ENCODE measurements at places on chromosomes 16 and 17.

- DNase-seq = no peak
These were observed 9.6 kb upstream of the RBFOX3 start for GRCh38 chr17:79620207-79621038.

- DNase-seq = no peak
These were observed 13.0 kb downstream of the PAM16 start for GRCh38 chr16:4338125-4338582.

GRCh38 chr17:43410557-43411368 lies 12.0 kb downstream of the ARL4D start:
- no peak for DNase-seq

- no peak for DNase-seq
These were observed 50.3 kb upstream of the TOX3 start for GRCh38 chr16:52597073-52597771.

- no peak for DNase-seq
These were observed 68.6 kb downstream of the ZZEF1 start for GRCh38 chr17:4073983-4074830.

DNA sequence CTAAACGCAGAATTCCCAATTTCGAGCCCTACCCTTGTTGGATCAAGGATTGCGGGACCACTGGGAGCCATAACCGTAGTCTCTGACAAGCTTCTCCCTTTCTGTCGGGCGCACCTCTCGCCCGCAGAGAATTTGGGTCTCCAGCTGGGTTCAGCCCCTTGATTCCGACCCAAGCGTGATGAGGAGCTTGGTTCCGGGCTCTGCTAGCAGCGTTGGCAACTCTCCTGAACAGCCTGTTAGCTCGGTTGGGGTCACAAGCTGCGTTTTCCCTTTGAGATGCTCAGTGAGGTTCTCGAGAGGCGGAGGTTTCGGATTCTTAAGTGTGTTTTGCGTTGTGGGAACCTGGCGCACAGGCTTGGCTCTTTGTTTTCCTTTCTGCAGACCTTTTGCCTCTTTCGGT lies 655 bp downstream of the ATXN1L start:
- DNase-seq = no peak

DNA sequence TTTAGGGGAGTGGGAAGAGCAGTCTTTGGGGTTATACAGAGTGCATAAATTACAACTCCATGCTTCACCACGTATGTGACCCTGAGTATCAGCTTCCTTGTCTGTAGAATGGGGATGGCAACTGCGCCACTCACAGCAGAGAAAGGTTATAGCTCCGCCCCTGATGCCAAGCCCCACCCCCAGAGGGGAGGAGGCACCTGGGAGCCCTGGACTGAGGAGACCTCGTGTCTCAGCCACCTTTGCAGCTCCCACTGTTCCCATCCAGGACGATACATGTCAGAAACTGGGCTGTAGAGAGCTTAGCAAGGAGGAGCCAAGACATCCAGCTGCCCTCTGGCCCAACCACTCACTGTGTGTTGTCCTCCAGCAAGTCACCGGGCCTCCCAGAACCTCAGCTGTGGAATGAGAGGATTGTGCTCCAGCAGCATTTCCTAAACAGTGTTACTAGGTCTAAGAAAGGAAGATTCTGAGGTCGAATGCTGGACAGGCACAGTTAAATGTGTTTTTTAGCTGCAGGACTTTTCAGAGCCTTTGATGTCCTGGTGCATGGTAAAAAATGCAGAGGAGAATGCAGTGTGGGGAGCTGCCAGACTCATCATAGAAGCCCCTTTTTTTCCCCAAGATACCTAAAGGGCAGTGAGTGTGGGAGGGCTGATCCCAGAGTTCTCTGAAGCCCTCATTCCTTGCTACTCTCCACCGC lies 49.4 kb downstream of the BEAN1 start:
- peak; percentile 24 for DNase-seq

DNA sequence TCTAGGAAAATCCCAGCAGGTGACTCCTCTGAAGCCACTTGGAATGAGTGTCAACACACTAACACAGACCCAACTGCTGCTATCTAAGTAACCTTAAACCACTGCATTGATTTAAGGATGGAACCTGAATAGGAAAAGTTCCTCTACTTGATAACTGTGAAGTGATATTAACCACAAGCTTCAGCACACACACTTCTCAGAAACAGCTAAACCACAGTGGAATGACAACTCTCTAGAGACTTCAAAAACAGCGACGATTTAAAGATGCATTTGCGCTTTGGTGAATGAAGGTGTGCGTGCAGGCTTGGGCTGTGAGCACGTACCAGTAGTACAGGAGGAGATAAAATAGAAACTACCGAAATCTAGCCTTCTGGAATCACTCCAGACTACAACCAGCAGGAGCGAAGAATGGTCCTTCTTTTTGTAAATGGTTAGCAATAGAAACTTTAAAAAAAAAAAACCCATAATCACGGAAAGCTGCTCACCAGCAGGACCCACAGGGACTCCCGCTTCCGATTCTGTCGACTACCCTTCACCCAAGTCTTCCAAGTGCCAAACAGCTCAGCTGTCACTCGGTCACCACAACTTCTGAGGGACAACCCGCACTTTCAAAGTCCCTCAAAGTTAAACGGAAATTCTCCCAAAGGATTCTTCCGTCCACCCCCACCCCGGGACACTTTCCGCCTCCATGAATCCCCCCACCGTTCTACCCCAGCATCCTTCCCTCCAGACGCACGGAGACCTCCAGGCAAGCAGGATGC lies 137.7 kb upstream of the CORO6 start:
- DNase-seq = peak; percentile 43

DNA sequence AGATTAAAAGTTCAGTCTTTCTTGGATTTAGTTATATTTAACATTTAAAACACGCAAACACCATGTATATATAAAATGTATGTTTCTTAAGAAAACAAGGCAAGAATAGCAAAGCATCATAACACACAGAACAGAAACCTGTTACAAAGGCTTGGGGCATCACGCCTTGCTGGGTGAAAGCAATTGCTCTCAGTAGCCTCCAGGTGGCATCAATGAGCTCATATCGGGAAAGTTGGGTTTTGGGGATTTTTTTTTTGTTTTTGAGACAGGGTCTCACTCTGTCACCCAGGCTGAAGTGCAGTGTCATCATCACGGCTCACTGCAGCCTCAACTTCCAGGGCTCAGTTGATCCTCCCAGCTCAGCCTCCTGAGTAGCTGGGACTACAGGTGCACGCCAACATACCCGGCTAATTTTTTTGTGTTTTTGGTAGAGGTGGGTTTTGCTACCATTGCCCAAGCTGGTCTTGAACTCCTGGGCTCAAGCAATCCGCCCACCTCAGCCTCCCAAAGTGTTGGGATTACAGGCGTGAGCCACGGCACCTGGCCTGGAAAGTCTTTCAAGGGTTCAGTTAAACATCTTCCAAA lies 56.9 kb downstream of the CYB5D2 start:
- no peak for DNase-seq

GRCh38 chr17:45876539-45876938 lies 17.8 kb upstream of the MAPT start:
- DNase-seq = no peak

DNA sequence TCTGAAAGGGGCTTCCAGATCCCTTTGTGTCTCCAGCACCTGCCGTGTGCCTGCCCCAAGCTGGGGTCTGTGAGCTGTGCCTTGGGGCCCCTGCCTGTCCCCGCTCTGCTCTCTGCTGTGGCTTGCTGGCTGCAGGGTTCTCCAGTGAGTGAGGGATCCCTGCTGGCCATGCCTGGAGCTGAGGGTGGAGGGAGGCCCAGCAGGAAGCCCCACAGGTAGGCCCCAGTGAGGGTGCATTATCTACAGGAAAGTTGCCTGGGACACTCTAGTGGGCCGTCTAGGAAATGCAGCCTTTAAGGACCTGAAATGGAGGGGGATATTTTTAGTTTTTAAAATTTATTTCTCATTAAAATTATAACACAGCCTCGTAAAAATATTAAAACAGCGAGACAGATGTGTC lies 50.9 kb downstream of the JPH3 start:
- DNase-seq = no peak

DNA sequence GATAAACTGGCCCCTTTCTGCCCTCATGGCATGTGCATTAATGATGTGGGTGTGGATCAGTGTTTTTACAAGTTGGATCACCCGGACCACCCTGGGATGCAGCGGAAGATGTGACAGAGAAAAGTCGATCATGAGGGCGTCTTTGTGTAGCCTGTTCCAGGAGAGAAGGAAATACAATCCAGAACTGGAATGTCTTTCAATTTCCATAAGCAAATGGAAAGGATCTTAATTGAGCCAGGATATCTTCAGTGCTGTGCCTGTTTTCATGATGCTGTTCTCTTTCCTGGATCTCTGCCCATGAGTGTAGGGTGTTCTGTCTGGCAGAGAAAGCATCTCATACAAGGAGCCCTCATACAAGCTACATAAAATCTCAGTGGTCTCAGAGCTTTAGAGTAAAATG lies 481.4 kb downstream of the XYLT1 start:
- no peak for DNase-seq

DNA sequence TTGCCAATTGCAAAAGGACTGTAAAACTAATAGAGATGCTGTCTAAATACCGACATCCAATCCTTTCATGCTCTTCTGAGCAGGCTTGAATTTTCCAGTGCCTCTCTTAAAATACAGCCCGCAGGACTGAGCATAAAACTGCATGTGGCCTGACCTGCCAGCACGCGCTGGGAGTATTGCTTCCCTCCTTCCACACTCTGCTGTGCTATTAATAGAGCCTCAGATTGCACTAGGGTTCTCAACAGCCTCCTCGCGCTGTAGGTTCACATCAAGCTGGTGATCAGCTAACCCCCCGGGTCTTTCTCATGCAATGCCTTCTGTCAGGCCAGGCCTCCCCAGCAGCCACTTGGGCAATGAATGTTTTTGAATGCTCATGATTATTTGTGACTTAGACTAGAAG lies 14.2 kb upstream of the MSI2 start:
- DNase-seq = no peak

- no peak for DNase-seq
These were observed 92.2 kb downstream of the SOCS1 start for GRCh38 chr16:11163761-11164261.

DNA sequence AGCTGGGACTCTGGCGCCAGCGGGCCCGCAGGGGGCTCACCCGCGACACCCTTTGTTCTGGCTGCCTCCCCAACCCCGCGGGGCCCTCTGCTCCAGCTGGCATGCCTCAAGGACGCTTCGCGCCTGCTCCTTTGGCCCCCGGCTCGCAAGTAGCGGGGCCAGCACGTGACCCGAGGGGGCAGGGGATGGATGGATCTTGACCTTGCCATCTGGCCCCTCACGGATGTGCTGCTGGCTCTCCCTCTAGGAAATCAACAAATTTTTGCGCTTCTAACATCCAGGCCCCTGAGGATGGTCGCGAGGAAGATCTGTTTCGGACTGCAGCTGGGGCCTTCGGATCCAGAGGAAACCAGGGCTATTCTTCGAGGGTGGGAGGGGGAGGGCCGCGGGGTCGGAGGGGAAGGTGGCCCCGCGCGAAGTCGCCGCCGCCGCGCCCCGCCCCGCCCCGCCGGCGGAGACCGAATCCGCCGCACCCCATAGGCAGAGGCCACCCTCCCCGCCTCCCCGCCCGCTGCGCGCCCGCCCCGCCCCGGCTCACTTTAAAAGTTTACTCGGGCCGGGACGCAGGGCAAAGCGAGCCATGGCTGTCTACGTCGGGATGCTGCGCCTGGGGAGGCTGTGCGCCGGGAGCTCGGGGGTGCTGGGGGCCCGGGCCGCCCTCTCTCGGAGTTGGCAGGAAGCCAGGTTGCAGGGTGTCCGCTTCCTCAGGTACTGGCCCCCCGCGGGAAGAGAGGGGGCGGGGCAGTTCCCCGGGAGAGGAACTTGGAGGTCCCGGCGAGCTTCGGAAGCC lies at the start of gene ACSF2:
ACSF2 (plus strand) TSS at position 537 of the 790 bp plus-strand sequence; CDS start at position 581, 44 bp downstream.
- DNase-seq = peak; percentile 30

GRCh38 chr17:57868007-57868909 lies 18.4 kb upstream of the MRPS23 start:
- DNase-seq = no peak

DNA sequence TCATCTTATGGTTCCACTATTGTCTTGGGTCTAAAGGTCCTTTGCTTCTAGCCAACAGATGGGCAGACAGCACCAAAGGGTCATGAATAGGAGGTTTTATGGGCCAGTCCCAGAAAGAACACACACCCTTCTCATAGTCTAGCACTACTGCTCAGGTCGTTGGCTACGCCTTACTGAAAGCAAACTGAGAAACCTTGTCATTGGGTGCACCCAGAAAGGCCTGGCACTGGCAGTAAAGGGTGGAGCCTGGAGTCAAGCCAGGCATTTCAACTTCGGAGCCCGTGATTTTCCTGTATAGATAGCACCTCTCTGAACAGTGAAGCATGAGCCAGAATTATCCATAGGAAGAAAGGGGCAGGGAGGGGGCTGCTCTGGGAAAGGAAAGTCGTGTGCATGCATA lies 74.9 kb downstream of the VAT1L start:
- DNase-seq = no peak

DNA sequence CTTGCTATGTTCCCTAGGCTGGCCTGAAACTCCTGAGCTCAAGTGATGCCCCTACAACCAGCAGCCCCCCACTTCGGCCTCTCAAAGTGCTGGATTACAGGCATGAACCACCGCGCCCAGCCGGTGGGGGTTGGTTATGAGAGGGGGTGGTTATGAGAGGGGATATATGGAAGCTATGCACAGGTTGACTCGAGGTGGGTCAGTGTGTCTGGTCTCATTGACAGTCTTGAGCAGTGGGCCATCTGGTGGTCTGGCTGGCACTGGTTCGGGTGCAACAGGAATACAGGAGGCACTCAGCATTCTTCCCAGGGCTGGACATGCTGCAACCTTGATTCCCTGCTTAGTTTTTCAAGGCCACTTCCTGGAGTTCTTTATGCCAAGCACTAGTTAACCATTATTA lies 5.6 kb upstream of the STX1B start:
- DNase-seq = no peak

DNA sequence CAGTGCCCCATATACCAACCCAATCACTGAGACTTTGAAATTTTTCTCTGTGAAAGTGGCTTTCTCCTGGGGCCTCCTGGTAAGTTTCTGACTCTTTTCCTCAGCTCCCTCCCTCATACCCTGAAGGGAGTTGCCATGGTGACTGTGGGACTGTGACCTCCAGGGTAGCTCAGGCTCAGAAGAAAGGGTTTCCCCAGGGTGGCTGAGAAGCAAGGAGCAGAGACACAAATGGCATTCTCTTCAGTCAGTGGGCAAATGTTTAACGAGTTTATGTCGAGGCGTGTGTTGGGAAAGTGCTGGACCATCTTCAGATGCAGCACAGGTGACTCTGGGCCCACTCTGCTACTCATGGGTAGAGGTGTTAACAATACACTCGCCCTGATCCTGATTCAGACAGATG lies 46.8 kb downstream of the MRPS23 start:
- no peak for DNase-seq

DNA sequence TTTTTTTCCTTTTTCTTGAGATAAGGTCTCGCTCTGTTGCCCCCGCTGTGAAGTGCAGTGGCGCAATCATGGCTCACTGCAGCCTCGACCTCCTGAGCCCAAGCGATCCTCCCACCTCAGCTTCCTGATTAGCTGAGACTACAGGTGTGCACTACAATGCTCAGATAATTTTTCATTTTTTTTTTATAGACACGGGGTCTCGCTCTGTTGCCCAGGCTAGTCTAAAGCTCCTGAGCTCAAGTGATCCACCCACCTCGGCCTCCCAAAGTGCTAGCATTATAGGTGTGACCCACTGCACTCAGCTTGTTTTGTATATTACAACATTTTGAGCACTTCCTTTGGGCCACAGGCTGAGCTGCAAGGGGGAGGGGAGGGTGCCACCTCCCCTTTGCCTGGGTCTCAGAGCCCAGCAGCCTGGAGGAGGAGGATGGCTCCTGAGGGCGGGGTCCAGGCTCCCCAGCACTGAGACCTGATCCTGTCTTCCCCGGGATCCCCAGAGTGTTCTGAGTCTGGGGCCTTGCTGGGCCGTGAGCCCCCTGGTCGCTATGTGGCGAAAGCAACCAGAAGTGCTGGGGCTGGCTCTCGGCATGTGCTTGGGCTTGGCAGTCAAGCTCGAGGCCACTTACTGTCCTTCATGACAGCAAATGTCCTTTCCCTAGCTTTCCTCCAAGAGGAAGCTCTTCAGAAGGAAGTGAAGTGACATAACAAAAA lies 8.1 kb downstream of the DEF8 start:
- no peak for DNase-seq
